Diencephalon (tissue), 1 donor: ENCODE measurements at places on chromosomes 5 and 9. TPM values are rescaled to one million over a fixed set of nuclear protein-coding genes. Genes with fewer than 3 reads are reported as not detected.

Gene IL5
- not detected for total RNA-seq

Gene NEUROG1
- not detected for total RNA-seq

Gene PCDHGA9
- total RNA-seq, result 14.3 TPM

Gene FAM200C
- 28.6 TPM for total RNA-seq

Gene PCDHGC3
- 69.0 TPM for total RNA-seq
